Right renal pelvis (tissue), 4 donors: ENCODE measurements at places on chromosomes 5 and 9. TPM values are rescaled to one million over a fixed set of nuclear protein-coding genes. Genes with fewer than 3 reads are reported as not detected.

F12 gene
- polyA plus RNA-seq = 6.6 TPM

DNA sequence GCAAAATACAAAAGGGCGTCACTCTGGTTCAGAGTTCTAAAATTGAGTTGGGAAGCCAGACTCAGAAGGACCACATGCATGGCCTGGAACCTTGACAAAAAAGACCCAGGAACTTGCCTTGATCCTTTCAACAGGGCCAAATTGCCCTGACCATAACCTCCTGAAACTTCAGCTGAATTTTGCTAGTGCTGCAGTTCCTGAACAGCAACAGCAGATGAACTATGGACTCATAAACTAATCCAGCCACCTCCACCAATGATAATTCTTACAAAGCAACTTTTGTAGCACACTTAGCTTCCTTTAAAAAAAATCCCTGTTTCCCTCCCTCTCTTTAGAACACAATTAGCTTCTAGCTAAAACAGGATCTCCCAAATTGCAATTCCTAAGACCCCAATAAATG is 155.9 kb downstream of the MAT2B start:
- DNase-seq = no peak

ZNF454 gene
- 5.9 TPM for polyA plus RNA-seq

PCDHB2 gene
- polyA plus RNA-seq = 4.1 TPM

DNA sequence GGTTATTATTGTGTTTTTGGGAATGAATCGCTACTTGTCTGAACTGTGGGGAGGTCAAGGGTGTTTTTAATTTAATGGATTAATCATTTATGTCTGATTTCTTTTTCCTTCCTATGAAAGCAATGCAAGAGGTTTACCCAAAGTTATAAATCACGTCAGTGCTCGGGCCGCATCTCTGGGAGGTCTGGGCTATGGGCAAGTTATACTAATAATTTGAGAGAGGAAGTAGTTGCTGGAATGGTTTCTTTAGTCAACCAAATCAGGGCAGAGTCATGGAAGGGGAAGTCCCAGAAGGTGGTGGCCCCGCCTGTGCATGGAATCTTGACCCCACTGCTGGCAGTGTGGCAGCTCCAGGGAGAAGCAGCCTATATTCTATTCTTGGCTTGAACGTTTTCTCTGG is 180.2 kb downstream of the HSPA4 start:
- no peak for DNase-seq

GLDC gene
- polyA plus RNA-seq = 19.3 TPM

DPYSL3 gene
- 43.3 TPM for polyA plus RNA-seq

DNA sequence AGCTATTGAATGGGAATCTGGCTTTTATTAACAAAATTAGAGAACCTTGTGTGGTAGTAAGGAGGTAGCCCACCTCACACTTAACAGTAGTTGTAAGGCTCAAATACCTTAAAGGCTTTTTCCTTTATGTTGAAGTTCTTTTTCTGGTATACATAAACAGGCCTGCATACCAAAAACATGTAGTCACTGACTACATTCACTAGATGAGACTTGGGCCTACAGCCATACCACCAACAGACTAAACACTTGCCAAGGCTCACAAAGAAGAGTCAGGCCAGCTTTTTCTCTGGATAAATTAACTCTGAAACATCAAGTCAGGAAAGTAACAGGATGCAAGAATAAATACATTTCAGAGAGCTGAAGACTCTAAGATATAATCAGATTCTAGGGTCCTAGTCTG is 78.6 kb upstream of the MPDZ start:
- no peak for DNase-seq

DNA sequence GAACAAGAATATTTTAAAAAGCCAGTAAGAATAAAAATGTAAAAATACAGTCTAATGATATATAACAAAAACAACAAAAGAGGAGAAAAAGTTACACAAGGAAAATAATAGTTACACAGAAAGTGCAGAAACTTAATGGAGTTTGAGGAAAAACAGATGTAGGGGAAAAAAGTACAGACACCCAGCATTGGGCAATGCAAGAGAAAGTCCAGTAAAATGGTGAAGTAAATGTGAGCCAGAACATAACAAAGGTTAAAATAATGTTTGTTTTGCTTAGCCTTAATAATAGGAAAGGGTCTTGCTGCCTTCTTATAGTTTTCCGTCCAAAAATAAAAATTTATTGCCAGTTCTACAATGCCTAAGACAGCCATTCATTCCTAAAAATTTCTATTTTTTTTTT is 364.2 kb downstream of the NNT start:
- peak; percentile 4 for DNase-seq

GRCh38 chr5:139657363-139658321 is 9.5 kb downstream of the CXXC5 start:
- no peak for DNase-seq

WNK2 gene
- polyA plus RNA-seq = 13.2 TPM

DNA sequence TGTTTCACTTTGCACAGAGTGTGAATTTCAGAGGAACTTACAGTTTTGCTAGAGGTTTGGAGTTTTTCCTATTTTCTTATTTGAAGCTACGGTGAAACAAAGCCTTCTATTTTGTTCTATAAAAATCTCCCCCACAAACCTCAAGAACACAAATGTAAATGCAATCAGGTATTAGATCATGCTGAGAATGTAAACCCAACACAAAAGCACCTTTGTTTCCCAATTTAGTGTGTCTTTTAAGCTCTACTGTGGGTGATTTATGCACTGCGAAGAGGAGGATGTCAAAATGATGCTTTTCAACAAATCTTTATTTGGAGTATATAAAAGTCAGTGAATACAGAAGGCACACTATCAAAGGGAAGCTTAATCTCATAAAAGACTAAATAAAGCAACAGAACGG is 4.3 kb upstream of the DRD1 start:
- DNase-seq = no peak

UGT3A1 gene
- 116 TPM for polyA plus RNA-seq

- no peak for DNase-seq
Observed at GRCh38 chr5:169204788-169205400, 96.0 kb downstream of the SLIT3 start.

SELENOP gene
- polyA plus RNA-seq = 611 TPM

FGF18 gene
- polyA plus RNA-seq = 0.37 TPM

DNA sequence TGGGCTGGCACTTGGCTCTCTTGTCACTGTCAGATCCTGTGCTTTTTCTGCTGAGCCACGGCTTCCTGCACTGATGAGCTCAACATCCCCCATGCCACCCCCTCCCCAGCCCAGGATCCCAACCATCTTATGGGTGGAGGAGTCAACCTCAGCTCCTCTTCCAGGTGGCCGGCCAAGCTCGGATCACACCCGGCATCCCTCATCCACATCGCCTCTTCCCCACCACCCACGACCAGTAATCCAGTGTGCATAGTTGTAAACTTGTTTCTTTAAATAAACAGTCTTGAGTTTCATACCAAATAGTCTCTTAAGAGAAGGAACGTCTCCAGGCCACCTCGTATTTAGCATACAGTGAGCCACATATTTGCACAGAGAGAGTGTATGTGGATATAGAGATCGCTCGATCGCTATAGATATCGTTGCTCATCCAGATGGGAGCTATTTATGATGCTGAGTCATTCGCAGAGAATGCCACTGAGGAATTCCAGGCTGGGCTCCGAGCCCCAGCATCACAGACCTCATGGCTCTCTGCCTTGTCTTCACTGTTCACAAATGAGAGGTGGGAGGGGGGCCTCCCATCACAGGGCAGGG is 61.8 kb upstream of the CPLX2 start:
- DNase-seq = no peak

MELK gene
- 21.9 TPM for polyA plus RNA-seq

DNA sequence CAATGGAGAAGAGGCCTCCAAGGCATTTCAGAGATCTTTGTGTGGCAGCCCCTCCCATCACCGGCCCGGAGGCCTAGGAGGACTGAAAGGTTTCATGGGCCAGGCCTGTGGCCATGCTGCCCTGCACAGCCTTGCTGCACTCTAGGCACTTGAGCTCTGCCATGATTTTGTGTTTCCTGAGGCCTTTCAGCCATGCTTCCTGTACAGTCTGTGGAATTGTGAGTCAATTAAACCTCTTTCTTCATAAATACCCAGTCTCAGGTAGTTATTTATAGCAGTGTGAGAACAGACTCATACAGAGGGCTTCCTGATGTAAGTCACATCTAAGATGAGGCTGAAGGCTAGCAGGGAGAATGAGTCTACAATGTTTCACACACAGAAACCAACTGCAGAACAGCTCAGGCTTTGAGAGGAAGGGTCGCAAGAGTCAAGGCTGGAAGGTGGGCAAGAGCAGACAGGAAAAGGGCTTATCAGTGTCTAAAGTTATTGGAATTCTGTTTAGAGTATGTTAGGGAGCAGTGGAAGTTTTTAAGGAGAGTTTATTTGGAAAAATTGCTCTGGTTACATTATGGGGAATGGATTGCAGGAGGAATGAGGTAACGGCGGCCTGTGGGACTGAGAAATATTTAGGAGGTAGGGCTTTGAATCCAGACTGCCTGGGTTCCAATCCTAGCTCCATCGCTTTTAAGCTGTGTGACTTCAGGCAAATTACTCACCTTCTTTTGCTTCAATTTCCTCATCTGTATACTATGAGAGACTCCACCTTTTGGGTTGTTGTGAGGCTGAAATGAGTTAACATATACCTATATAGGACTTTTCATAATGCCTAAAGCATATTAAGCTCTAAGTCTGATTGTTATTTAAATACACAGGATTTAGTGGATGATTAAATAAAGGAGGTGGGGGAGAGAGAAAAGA is 291.2 kb downstream of the CWC27 start:
- no peak for DNase-seq

GRCh38 chr5:37005946-37006540 is 129.5 kb downstream of the NIPBL start:
- peak; percentile 5 for DNase-seq

GRCh38 chr9:110538647-110539041 is 40.9 kb downstream of the SVEP1 start:
- DNase-seq = no peak

DNA sequence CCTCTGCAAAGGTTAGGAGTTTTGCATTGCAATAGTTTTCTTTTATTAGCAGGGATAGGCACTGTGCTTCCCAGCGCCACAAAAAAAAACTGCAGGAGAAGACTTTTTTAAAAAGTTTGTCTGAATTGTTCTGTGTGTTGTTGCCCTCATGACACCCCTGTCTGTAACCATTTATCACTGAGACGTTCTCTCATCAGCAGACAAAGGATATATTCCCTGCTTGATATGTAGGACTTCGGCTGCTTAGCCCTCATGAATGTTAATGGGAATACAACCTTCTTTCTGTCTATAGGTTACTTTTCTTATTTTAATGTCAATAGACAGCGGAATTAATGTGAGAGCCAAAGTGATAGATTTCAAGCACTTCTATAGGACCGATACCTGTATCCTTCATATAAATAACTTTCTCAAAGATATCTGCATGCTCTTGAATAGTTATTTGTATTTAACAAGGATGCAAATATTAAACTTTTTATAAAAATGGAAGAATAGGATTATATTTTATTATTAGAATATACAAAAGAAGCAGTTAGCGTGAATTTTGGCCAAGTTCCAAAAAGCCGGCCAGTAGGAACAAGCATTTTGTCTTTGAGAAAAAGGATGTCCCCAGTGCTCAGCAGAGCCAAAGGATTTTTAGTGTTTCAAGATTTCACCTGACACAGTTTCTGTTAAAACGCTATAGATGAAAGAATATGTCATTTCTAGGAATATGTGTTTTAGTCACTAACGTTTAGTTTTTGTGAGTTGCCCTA is 1.5 kb upstream of the LYSMD3 start:
- DNase-seq = no peak

RFX3 gene
- polyA plus RNA-seq = 17.8 TPM

- no peak for DNase-seq
Observed at GRCh38 chr9:96554326-96554725, 65.3 kb downstream of the CDC14B start.

GRCh38 chr5:88825584-88826315 is 57.2 kb downstream of the MEF2C start:
- DNase-seq = no peak

- DNase-seq = no peak
Observed at GRCh38 chr5:175222621-175223020, 221.4 kb downstream of the DRD1 start.

DNA sequence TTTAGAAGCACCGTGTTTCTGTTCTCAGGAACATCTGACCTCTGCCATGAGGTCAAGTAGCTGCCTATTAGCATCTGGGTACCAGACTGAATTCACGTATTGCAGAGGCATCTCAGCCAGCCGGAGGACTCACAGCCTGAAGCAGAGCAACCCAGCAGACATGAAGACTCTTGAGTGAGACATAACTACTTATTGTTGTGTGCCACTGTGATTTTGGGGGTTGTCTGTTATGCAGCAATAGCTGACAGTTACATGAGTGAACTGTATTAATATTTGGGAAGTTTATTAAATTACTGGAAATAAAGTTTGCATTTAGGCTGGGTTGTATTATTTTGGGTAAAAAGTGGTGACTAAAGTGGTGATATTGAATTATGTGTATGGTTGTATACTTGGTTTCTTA is 1.3 kb upstream of the ACOT12 start:
- no peak for DNase-seq

DNA sequence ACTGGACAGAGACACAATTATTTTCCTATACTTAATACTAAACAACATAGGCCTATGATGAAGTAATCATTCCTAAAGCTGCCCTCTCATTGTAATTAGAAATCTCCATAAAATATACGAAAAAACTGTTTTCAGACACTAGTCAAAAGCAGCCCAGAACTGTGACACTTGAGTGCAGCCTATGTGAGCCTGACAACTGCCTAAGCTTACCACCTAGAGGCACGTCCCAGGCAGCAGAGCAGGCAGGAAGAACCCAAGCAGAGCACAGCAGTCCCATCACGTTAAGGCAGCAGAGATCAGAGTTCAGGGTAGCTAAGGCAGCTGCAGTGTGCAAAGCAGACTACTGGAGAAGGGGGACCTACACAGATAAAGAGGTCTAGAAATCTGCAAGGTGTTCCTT is 46.4 kb downstream of the GOLPH3 start:
- DNase-seq = no peak

DNA sequence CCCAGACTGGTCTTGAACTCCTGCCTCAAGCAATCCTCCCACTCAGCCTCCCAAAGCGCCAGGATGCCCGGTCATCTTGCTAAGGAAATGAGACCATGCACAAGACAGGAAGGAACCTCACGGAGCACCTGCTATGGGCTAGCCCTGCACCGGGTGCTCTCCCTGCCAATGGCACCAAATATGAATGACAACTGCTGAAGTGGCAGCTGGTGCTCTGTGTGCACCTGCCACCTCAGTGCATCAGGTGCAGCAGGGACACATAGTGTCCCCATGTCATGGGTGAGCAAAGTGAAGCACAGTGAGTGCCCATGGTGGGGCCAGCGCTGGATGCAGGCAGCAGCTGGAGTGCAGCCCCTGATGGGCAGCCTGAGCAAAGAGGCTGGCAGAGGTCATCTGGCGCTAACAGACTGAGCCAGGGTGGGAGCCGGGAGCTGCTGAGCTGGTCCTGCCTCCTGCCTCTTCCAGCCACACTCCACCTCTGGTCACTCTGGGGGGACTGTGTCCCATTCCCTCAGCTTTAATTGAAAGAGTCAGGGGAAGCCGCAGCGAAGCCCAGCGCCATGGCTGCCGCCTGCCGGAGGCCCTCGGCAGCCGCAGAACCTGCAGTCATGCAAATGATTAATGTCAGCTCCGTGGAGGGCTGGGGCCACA is 46.4 kb downstream of the BARX1 start:
- DNase-seq = no peak

GRCh38 chr5:93911609-93912008 is 170.2 kb upstream of the POU5F2 start:
- no peak for DNase-seq
